ENCODE measurements at places on chromosomes 12 and 14. TPM values are rescaled to one million over a fixed set of nuclear protein-coding genes. Genes with fewer than 3 reads are reported as not detected.
A peak's percentile ranks its signal among the peaks of the same experiment; 100 is the strongest.

The INSM2 gene
- not detected for total RNA-seq

The FBLN5 gene
- total RNA-seq: 2.2 TPM

The PRH2 gene
- total RNA-seq: not detected

The KRT6C gene
- total RNA-seq: not detected

- peak; percentile 36 for DNase-seq
Observed at GRCh38 chr14:88682495-88683114, 110.1 kb downstream of the EML5 start.

GRCh38 chr12:43028826-43029225 lies 439.3 kb upstream of the PRICKLE1 start:
- DNase-seq: no peak

DNA sequence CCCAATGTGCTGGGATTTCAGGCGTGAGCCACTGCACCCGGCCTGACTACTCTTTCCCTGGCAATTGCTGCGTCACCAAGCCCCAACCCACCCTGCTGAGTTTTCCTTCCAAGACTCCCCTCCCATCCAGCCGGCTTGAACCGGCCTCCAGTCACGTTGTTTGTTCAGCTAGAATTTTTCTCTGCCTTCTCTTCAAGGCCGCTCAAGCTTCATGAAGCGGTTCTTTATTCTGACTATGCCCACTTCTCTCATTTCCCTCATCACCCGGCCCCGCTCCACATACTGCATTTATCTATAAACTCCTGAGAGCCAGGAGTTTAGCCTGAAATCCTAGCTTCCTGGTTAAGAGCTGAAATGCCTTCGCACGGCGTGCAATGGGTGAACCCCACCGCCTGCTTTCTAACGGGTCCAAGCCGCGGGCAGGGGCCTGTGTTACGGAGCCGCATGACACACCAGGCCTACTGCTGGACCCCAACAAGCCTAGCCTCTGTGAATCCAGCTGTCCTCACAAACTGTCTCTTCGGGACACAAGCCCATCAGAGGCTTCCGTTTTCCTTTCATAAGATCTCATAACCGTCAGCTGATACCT lies 999 bp upstream of the DCAF4 start:
- no peak for DNase-seq

- no peak for DNase-seq
Observed at GRCh38 chr14:80959496-80959895, 4.1 kb downstream of the TSHR start.

- DNase-seq: no peak
Observed at GRCh38 chr12:132148368-132149045, 4.2 kb downstream of the NOC4L start.

DNA sequence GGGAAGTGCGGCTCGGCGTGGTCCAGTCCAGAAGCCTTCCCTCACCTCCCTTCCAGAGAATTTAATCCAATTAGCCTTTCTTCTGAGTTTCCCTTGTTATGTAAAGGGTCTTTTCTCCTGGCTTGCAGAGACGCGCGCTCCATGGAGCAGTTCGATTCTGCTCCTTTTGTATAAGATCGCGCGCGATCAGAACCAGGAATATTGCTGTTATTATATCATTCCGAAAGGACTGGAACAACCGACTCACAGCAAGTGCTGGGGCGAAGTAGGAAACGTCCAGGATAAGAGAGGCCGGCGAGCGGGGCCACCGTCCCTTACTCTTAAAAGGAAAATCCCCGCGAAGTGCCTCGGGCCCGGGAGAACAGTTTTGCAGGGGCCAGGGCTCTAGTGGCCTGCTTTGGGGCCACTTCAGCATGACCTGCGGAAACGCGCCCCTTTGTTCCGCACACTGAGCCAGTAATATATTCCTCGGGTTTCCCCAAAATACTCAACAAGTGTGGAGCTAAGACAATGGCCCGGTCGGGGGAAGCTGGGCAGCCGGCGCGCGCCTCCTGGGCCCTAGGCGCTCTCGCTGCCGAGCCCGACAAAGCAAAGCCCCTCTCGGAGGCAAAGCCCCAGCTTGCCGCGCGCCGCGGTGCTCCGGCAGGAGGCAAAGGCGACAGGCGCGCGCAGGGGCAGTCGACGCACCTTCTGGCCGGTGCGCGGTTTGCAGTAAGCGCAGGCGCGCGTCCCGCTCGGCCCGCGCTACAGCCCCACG lies 2.9 kb downstream of the RFX4 start:
- DNase-seq: no peak

- no peak for DNase-seq
Observed at GRCh38 chr12:52813203-52813819, 605 bp downstream of the KRT4 start.

- no peak for DNase-seq
Observed at GRCh38 chr12:115457798-115458197, 773.8 kb upstream of the TBX3 start.

DNA sequence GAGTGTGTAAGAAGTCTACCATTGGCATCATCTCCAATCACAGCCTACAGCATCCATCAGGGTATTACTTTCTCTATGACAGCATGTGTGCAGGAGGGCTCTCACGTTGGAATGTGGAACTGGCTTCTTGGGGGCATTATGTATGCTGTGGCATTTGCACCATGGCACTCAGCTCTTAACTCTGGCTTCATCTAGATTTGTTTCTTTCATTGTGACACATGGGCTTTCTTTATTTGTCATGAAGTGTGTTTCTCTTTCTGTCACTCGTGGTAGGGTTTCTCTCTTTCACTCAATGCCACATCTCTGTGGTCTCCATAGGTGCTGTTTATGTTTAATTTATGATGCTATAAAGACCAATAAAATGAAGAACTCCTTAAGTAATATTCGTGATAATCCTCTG lies 191.2 kb upstream of the GARIN2 start:
- no peak for DNase-seq

- DNase-seq: no peak
Observed at GRCh38 chr12:123715195-123715594, 3.0 kb downstream of the ATP6V0A2 start.

DNA sequence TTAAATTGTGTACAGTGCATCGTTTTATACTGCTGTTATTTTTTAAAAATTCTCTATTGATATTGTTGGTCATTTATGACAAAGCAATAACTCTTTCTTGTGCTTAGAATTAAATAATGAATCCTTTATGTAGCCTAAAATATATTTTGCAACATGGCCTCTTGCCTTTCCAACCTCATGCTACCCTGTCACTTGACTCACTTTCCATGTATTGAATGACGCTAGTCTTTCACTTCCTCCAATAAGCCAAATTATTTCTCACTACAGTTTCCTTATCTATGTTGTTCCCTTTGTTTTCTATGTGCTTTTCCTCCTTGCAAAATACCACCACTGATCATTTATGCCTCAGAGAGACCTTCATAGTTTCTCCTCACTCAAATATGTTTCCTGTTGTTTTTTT lies 16.3 kb upstream of the EPYC start:
- no peak for DNase-seq

DNA sequence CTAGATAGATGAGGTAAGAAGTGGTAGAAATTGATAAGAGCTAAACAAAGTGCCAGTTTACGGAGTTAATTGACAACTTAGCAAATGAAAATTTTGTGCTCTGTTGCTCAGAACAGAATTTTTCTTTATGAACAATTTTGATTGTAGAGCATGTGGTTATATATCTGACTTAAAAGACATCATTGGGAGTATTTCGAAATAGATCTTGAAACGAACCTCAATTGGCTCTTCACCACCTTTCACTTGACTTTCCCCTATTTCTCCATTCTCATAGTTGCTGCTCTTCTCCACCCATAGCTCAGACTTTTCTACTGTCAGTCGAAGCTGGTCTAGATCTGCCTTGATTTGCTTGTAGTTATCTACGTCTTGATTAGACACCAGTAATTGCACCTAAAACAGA lies 212.1 kb downstream of the ITPR2 start:
- DNase-seq: no peak

DNA sequence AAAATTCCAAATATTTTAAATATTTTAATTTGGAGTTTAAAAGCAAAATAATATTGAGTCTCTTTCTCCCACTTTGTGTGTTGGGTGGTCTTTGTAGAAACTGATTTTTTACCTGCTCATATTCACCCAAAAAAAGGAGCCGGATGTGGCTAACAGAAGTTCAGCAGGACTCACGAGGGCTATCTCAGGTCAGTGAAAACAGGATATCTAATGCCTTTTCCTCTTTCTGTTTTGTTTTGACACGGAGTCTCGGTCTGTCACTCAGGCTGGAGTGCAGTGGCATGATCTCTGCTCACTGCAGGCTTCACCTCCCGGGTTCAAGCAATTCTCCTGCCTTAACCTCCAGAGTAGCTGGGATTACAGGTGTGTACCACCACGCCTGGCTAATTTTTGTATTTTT lies 30.8 kb downstream of the COA8 start:
- no peak for DNase-seq

DNA sequence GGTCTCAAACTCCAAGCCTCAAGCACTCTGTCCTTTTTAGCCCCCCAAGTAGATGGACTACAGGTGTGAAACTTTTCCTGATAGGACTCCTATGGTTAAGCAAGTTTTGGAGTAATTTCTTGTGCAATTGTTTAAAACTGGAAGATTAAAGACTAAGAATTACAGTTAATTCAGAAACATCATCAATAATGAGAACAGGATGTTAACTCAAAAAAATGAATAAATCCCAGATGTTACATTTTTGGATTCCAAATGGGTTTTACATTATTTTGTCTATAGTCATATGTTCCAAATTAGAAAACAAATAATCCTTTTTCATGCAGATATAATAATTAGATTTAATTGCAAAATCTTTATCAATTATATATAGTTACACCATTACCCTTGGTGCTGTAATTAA lies 24.4 kb upstream of the KITLG start:
- no peak for DNase-seq

GRCh38 chr12:139585-139984 lies 73.0 kb downstream of the IQSEC3 start:
- no peak for DNase-seq

DNA sequence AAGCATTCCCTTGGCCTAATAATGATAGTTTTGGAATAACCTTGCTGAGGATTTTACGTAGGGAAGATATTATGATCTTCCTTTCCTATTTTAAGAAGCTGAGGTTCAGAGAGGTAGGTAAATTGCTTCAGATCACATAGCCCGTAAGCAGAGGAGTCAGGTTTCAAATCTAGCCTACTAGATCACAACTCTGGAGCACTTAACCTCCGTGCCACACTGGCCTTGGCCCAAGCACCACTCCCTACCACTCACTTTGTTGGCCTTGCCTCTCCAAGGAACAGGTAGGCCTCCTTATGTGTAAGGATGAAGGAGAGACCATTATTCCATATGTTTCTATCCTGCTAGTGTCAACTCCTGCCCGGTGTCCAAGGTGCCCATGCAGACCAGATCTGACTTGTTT lies 12.4 kb upstream of the ACOT1 start:
- DNase-seq: no peak

GRCh38 chr12:127761880-127762279 lies 505.1 kb upstream of the TMEM132C start:
- no peak for DNase-seq

Measured in epithelial cell of proximal tubule (primary cell).